Fibroblast of skin of abdomen (primary cell): ENCODE measurements at places on chromosomes 7 and 10.

- DNase-seq: peak; percentile 13
These were observed 21.4 kb downstream of the SLC25A13 start for GRCh38 chr7:96300502-96300901.

- DNase-seq: no peak
These were observed 31.6 kb upstream of the KNDC1 start for GRCh38 chr10:133128126-133129070.

GRCh38 chr7:3154317-3154716 lies 110.7 kb upstream of the CARD11 start:
- DNase-seq: no peak

GRCh38 chr10:90112681-90113080 lies 411.3 kb downstream of the KIF20B start:
- peak; percentile 44 for DNase-seq

GRCh38 chr7:139830782-139831501 lies 1.9 kb downstream of the TBXAS1 start:
- DNase-seq: no peak

DNA sequence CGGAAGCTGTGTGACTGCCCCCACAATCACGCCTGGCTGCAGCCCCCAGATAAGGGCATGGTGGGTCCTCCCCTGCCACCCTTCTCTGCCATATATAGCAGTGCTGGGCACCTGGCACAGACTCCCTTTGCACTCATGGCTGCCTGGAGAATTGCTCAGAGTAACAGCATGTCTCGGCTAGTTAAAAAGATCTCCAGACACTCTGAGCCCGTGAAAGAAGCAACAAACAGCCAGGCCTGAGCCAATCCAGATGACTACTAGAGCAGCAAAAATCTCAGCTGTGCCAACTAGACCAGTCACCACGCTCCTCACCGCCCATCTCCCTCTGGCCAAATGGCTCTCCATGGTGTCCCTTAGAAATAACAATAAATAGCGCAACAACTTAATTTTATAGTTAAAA lies 71.3 kb downstream of the PARD3 start:
- no peak for DNase-seq

DNA sequence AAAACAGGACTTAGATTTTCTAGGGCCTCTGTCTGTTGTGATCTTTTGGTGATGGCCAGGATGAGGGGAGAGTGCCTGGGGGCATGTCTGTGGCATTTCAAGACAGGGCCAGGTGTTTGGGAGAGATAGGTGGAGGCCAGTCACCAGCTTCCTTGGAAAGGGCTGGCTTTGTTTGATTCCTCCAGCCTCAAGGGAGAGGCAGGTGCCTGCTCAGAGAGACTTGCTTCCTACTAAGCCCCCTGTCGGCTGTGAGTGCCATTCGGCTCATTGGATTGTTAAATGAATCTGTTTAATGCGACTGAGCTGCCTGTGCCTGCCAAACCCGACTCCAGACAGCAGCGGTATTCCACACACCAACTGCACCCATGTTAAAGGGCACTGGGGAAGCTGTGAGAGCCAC lies 304.1 kb upstream of the COBL start:
- DNase-seq: no peak

DNA sequence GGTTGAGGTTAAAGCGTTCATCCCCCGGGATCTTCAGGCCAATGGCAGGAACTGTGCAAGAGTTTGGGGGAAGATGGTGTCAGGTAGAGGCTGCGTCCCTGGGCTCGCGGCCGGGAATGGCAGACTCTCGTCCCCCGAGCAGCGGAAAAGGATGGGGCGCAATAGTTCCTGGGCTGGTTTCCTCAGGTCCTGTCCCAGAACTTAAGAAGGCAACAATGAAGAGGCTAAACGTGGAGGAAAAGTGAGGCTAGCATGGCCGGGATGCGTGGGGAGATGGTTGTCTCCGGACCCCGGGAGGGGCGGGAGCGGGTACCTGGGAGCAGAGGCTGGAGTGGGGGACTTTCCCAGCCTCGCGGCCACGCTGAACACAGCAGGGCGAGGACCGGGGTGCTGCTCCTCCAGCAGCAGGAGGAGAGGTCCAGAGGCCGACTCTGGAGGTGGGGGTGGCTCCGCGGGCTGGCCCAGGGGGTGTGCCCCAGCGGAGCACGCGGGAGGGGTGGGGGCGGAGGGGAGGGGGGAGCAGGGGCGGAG lies 882 bp downstream of the IRF5 start:
- no peak for DNase-seq

- peak; percentile 45 for DNase-seq
These were observed 201.4 kb downstream of the TNS3 start for GRCh38 chr7:47380325-47381133.

GRCh38 chr10:110224992-110225391 lies 17.6 kb downstream of the MXI1 start:
- DNase-seq: no peak

DNA sequence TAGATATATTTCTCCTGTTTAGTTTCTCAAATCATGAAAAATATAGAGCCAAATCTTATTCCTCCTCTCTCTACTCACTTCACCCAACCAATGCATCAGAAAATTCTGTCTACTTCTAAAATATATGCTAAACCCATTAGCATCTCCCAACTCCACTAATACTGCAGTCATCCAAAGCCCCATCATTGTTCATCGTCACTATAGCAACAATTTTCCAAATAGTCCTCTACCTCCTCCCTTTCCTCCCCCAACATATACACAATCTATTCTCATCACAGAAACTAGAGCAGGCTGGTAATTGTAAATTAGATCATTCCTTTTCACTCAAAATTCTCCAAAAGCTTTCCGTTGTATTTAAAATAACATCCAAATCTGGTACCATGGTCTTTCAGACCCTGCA lies 38.4 kb upstream of the C10orf120 start:
- DNase-seq: no peak
